ENCODE measurements at places on chromosomes 6 and 20.

GRCh38 chr20:50273601-50274491 lies 83.2 kb downstream of the CEBPB start:
- no peak for DNase-seq

- DNase-seq, result no peak
Measured at GRCh38 chr6:73728548-73729205, 32.7 kb downstream of the CD109 start.

GRCh38 chr20:33862709-33863403 lies 51.7 kb downstream of the CHMP4B start:
- peak; percentile 53 for DNase-seq

- no peak for DNase-seq
Measured at GRCh38 chr6:139926711-139927110, 552.3 kb upstream of the CITED2 start.

- no peak for DNase-seq
Measured at GRCh38 chr6:118134736-118135135, 227.7 kb downstream of the SLC35F1 start.
